ENCODE measurements at places on chromosomes 5 and 9.

DNA sequence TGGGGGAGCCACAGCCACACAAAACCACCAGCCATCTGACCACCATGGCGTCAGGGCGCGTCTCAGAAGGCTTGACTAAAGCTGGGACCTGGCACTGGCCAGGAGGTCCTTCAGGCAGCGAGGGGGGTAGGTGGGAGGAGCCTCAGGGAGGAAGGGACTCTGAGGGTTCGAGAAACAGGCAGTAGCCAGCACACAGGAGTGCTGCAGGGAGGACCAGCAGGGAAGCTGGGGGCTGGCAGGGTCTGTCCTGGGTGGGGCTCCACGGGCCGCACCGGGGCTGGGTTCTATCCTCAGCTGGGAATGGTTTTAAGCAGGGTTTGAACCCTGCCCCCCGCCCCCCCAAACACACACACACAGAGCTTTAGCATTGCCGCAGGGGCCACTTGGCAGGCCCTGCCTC, 7.4 kb downstream of the FAM163B start:
- DNase-seq = no peak

- DNase-seq = no peak
These were observed 35.6 kb upstream of the LMNB1 start for GRCh38 chr5:126741361-126741760.

DNA sequence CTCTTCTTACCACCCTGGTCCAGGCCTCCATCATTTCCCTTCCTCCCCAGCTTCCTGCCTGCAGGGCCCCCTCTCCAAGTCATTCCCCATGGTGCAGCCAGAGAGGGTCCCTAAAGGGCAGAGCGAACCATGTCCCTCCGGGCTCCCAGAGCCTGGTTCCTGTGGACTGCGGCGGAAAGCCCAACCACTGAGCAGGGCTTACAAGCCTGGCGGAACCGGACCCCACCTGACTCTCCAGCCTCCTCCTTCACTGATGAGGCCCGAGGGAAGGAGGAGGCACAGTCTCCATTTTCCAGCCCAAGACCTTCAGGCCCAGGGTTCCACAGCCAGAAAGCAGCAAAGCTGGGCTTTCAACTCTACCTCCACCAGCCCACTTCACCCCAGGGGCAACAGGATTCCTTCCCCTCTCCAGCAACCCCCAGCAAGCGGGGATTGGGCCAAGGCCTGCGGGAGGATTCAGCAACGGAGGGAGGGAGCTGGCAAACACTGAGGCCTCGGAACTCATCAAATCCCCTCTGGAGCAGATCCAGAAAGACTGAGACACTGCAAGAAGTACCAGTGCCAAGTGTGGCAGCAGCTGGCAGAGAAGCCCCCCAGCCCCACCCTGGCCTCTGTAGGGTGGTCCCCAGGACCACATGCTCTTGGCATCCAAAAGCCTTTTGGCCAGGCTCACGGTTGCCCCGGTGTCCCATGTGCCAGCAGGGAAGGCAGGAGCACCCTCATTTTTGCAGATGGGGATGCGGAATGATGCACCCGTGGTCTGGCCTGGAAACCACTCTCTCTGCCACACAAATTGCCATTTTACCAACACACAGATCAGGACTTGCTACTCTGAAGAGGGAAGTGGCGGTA, 3.1 kb downstream of the FAM163B start:
- no peak for DNase-seq

- DNase-seq = no peak
These were observed 10.1 kb downstream of the IRF1 start for GRCh38 chr5:132480546-132480892.

DNA sequence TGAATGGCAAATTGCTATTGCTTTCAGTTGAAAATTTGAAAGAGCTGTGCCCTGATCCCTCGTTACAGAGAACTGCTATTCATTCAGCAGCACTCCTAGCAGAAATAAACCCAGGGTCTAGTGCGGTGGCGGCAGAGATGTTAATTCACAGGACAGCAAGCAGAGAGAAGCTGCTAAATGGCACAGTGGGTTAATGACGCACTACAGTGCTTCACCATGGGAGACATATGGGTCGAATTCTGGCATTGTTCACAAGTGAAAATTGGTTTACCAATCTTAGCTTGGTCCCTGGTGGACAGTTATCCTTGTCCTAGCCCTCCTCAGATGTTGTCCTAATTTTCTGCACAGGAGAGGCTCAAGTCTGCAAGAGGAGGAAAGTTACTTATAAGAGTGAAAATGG, 807.4 kb downstream of the TLE1 start:
- DNase-seq = no peak

- DNase-seq = no peak
These were observed 1.0 kb upstream of the CFAP157 start for GRCh38 chr9:127705577-127706379.

DNA sequence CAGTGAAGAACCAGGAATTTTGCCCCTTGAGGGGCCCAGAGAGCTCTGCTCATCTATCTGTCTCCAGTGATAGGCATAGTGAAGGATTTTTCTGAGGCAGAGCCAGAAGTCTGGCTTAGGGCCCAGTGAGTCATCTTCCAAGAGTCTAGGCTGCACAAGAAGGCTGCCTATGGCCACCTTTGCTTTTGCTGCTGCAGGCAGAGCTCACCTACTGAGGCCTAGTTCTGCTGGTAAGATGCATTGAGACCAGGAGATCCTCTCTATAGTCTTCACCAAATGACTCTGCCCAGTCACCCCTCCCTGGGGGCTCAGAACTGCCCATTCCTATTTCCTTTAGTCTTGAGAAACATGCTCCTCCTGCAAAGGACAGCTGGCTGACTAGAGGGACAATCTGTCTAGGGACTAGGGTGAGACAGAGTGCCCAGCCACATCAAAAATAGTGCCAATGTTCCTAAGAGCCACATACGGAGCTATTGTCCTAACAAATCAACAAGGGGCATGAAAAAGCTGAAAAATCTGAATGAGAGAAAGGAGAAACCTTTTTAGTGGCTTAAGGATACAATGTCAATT, 40.3 kb upstream of the CDKN2AIPNL start:
- no peak for DNase-seq

DNA sequence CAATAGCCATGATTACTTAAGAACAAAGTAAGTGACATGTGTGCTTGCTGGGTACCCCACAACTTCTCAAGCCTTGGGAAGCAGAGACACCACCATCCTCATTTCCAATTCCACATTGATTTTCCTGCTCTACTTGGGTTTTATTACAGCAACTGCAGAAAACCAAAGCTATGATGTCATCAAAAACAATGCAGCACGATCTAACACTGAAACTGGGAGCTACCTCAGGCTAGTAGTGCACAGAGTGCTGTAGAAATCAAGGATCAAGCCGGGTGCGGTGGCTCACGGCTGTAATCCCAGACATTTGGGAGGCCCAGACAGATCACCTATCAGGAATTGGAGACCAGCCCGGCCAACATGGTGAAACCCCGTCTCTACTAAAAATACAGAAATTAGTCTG, 174.4 kb upstream of the MSX2 start:
- no peak for DNase-seq

- no peak for DNase-seq
These were observed 30.1 kb upstream of the HAND1 start for GRCh38 chr5:154508114-154508513.

- no peak for DNase-seq
These were observed 651.2 kb upstream of the CCNG1 start for GRCh38 chr5:162786234-162786633.

DNA sequence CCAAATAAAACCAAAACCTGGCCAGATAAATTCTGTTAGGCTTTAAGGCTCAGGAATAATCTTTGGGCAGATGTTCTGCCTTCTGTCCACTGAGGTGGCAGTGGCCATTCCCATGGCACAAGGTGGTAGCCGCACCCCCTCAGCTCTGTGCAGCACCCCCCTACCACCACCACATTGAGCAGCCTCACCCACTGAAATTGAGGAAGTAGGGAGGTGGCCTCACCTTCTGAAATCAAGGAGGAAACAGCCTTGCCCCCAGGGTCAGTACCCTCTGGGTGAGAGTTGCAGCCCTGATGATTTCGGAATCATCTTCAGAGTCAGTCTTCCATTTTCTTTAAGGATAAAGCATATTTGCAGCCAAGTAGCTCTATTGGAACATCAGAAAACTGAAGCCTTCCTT, 204.8 kb upstream of the PIK3R1 start:
- DNase-seq = no peak

DNA sequence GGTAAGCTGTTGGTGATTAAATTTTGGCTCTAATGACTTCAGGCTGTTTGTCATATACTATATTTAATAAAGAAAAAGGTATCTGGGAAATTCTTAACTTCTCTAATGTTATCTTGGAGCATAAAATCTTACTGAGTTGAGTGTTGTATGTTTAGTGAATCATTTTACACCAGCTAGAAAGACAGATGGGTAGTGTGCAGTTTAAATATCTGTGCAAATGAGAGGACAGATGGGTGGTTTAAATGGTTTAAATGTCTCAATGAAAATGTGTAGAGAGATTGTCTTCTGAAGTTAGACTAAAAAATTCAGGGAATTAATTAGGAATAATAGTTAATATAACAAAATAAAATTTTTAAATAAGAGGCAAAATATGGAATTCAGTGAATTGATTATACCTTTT, 114.5 kb downstream of the FER start:
- no peak for DNase-seq

- no peak for DNase-seq
These were observed 166.4 kb downstream of the SLF1 start for GRCh38 chr5:94784536-94785505.
